Activated CD8-positive, alpha-beta memory T cell treated with anti-CD3 and anti-CD28 coated beads, Interleukin-2, amount 50 U/mL, for 4 hours (primary cell): ENCODE measurements at places on chromosomes 3 and 15.

- no peak for DNase-seq
These were observed 172.2 kb downstream of the ATP10A start for GRCh38 chr15:25690673-25691543.

- no peak for DNase-seq
These were observed 300.7 kb downstream of the SHOX2 start for GRCh38 chr3:157805538-157805937.

GRCh38 chr15:52247461-52247860 is 48.1 kb downstream of the MYO5C start:
- no peak for DNase-seq

DNA sequence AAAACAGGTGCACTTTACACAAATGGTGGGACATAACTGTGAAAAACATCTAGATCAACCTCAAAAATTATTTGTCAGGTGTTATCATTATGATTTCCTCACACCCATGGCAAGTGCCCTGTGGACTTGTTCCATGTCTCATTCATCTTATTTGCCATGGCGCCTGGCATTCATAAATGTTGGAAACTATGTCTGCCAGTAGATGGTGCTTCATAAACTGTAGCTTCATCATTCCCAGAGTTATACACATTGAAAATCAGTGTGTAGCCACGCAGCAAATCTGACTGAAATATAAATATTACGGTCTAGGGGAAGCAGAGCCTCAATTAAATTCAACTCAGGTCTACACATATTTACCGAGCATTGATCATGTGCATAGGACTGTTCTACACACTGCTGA is 90.7 kb downstream of the IMPG2 start:
- DNase-seq, result no peak

- DNase-seq, result no peak
These were observed 13.3 kb upstream of the DCLK3 start for GRCh38 chr3:36777424-36778218.
